Activated naive CD8-positive, alpha-beta T cell treated with anti-CD3 and anti-CD28 coated beads, Interleukin-2, amount 10 ng/mL, durations not matched to agents 7 days and 5 days (primary cell): ENCODE measurements at places on chromosomes 13 and 19.

DNA sequence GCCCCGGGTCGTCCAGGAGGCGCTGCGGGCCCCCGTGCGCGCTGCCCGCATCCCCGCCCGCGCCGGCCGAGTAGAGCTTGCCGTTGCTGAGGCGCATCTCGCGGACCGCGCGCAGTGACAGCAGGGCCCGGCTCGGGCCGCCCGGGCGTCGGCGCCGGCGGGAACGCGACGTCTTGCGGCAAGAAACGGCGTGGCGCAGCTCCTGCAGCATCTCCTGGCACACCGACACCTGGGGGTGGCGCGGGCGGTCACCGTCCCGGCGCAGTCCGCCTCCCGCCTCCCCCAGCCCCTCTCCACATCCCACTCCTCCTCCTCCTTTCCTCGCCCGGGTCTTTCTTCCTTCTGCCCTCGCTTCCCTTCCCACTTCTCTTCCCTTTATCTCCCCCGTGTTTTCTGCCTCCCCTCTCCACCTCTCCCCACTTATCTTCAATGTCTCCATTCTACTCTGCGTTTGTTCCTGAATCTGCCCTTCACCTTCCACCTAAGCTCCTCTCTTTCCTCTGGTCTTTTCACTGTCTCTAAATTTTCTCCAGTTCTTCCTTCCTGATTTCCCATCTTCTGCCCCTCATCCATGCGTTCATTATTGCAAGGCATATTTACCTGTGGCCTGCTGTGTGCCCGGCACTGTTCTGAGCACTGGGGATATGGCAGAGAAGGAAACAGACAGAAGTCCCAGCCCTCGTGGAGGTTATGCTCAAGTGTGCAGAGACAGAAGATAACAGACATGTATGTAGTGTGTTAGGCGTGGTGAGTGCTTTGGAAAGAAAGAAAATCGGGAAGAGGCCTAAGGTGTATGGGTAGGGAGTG, 5.2 kb upstream of the ATP1A3 start:
- H3K4me1 ChIP-seq: peaks cover 26% of the 10 kb centered on the region
- H3K27ac ChIP-seq: no peak overlapping the region
- H3K4me3 ChIP-seq: peak overlapping the region; percentile 21
- H3K36me3 ChIP-seq: no peaks in the 10 kb centered on the region
- H3K27me3 ChIP-seq: peaks cover 64% of the 10 kb centered on the region

DNA sequence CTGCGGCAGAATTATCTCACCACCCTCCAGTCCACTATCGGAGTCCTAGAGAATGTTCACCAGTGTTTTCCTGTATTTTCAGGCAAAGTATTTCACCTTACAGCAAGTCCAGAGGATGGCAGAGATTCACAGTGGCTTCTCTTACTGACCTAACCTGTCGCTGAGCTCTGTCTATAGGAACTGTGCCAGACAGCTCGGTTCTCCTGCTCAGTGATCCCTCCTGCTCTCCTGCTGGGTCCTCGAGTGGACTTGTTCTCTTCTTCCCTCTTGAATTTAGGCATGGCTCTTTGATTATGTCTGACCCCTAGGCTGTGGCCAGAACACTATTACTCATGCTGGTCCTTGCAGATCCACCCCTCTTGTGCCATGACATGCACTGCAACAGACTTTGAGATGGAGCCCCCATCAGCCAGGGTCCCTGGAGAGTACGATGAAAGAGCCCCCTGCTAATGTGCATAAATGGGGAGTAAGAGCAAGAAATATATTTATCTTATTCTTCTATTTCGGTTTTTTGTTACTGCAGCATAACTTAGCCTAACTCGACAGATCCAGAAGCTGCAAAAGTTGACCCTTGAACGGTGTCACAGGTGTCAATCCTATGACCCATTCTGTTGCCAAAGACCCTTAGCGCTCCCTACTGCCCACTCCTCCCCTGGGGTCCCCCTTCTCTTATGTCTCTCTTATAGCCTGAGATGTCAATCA, 439.4 kb downstream of the ZNF536 start:
- no peaks in the 10 kb centered on the region for H3K36me3 ChIP-seq
- no peak for DNase-seq
- H3K27me3 ChIP-seq: no peaks in the 10 kb centered on the region
- no peaks in the 10 kb centered on the region for H3K4me1 ChIP-seq
- no peak overlapping the region for H3K27ac ChIP-seq

GRCh38 chr13:112809332-112810315, 119.8 kb downstream of the ATP11A start:
- no peak overlapping the region for H3K4me3 ChIP-seq
- H3K36me3 ChIP-seq: peaks cover 10% of the 10 kb centered on the region
- H3K27ac ChIP-seq: no peak overlapping the region
- no peaks in the 10 kb centered on the region for H3K4me1 ChIP-seq
- no peaks in the 10 kb centered on the region for H3K27me3 ChIP-seq

GRCh38 chr19:44615863-44616247, 2.5 kb downstream of the IGSF23 start:
- DNase-seq: no peak
- no peak overlapping the region for H3K27ac ChIP-seq
- H3K4me3 ChIP-seq: no peak overlapping the region
- no peaks in the 10 kb centered on the region for H3K36me3 ChIP-seq
- no peaks in the 10 kb centered on the region for H3K4me1 ChIP-seq

DNA sequence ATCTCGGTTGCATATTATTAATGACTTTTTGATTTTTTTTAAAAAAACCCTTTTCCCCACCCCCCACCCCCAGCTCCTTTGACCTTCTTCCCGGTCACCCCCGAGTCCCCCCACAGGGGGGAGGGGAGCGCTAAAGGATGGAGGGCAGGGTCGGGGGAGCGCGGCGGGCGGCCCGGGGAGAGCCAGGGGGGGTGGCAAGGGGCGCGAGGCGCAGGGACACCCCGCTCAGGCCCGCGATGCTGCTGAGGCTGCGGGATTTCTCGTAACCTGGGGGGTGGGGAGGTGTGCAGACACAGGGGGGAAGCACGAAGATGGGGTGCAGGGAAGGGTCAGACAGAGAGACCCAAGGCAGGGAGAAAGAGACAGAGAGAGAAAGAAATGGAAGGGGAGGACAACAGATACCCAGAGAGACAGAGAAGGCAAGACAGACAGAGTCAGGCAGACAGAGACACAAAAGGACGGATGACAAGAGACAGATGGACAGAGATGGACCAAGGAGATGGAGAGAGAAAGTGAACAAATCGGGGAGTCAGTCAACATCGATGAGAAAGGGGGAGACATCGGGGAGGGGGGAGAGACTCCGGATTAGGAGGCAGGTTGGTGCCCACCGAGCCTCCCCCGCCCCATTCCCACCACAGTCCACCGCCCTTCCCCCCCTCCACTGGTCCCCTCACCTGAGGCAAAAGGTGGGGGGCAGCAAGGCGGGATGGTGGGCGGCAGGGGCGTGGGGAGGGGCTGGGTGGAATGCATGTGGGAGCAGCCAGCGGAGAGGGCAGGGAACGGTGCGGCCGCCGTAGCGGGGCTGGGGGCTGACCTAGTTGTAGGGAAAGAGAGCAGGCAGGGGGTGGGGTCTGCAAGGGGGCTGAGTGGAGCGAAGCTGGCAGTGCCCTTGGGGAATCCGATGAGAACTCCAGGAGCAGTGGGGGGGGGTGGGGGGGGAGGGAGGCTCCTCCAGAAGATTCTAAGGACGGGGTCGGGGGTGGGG, 14.2 kb downstream of the KCNC3 start:
- no peaks in the 10 kb centered on the region for H3K36me3 ChIP-seq
- H3K27me3 ChIP-seq: peaks cover 61% of the 10 kb centered on the region
- H3K4me1 ChIP-seq: peaks cover 9% of the 10 kb centered on the region
- DNase-seq: no peak
